ENCODE measurements at places on chromosomes 11 and 22.
A peak's percentile ranks its signal among the peaks of the same experiment; 100 is the strongest.

DNA sequence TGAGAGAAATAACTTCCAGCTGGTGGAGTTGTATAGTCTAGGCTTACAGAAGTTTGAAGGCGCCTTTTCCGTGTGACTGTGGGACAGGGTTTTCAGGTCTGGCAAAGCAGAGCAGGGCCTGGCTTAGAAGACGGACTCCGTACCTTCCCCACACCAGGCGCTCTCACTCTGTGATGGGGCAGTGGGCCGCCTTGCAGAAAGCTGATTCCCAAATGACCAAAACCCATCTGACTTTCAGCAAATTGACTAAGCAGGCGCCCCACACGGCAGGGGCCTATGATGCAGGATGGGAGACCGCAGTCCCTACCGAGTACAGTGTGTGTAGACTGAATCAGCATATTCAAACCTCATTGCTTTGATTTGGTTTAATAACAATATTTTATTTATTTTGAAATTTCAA, 85.8 kb upstream of the TMEM45B start:
- no peaks in the 10 kb centered on the region for H3K4me1 ChIP-seq
- DNase-seq, result no peak
- no peaks in the 10 kb centered on the region for H3K36me3 ChIP-seq
- H3K4me3 ChIP-seq, result no peak overlapping the region
- no peak overlapping the region for H3K27ac ChIP-seq
- peaks cover 3% of the 10 kb centered on the region for H3K27me3 ChIP-seq

DNA sequence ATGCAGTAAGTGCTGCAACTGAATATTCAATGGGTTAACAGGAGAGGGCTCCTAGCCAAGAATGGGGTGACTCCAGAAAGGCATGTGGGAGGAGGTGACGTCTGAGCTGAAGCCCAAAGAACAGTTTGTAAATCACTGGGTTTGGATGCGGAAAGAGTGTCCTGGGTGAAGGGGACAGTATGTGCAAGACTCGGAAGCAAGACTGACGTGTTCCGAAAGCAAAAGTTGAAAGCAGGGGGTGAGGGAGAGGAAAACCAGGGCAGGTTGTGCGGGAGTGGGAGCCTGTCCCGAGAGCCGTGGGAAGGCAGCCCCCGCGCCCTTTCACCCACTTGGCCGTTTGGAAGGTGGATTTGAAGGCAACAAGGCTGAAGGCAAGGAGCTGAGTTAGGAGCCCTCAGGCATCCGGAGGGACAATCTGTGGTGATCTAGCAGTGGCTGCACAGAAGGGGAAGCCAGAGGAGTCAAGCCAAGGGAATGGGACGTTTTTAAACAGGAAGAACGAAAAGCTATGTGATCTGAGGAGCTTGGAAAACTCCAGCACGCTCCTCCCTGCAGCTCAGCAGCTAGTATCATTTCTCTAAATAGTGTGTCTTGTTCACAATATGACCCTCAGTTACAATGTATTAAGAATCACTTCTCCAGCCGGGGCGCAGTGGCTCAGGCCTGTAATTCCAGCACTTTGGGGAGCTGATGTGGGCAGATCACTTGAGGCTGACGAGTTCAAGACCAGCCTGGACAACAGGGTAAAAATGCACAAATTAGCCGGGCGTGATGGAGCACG, 7.7 kb downstream of the SLC25A18 start:
- H3K4me1 ChIP-seq, result no peaks in the 10 kb centered on the region
- no peak overlapping the region for H3K27ac ChIP-seq
- H3K27me3 ChIP-seq, result peaks cover 14% of the 10 kb centered on the region
- no peak for DNase-seq

GRCh38 chr11:64879244-64879900, 951 bp upstream of the EHD1 start:
- no peak for DNase-seq
- peak overlapping the region; percentile 95 for H3K27ac ChIP-seq
- H3K4me3 ChIP-seq, result peak overlapping the region; percentile 97
- H3K4me1 ChIP-seq, result peaks cover 54% of the 10 kb centered on the region
- no peaks in the 10 kb centered on the region for H3K27me3 ChIP-seq

GRCh38 chr22:31062566-31063230, 18.4 kb upstream of the SMTN start:
- no peaks in the 10 kb centered on the region for H3K27me3 ChIP-seq
- DNase-seq, result no peak
- H3K4me3 ChIP-seq, result no peak overlapping the region
- H3K27ac ChIP-seq, result no peak overlapping the region
- H3K36me3 ChIP-seq, result no peaks in the 10 kb centered on the region
- H3K4me1 ChIP-seq, result peaks cover 6% of the 10 kb centered on the region

Data from activated B cell treated with CpG ODN at 0.5 μM for 24 hours (primary cell).